ENCODE measurements at places on chromosomes 3 and 15.

- DNase-seq, result no peak
Observed at GRCh38 chr3:53420831-53421230, 73.5 kb upstream of the DCP1A start.

DNA sequence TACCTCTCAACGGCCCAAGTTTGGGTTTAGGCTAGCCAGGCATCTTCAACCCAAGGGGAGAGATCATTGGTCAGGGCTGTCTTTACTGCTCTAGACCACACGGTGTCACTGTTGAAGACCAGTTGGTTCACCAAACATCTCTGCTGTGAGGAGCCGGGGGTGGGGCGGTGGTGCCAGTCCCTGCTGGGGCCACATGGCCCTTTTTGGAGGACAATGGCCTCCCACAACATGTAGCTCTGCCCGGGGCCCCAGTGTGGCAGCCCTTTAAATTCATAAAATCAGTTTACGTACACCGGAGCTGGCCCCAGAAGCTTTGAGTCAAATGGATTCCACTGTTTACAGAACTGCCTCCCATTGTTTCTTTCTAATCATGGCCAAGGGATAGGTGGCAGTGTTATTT, 19.1 kb upstream of the TM4SF18 start:
- peak; percentile 64 for DNase-seq

DNA sequence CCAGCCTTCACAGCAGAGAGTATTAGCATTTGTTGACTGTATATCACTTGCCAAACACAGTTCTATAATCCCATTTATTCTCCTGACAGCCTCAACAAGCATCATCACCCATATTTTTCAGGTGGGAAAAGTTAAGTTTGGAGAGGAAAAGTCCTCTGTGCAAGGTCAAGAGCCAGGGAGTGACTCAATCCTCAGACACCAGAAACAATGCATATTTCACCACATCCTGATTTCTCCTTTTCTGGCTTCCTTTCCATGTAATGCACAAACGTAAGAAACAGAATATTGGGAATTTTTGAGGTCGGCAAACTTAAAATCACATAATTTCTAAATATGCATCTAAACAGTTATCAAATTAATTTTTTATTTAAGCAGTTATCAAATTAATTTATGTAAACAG, 116.0 kb upstream of the GADL1 start:
- no peak for DNase-seq

DNA sequence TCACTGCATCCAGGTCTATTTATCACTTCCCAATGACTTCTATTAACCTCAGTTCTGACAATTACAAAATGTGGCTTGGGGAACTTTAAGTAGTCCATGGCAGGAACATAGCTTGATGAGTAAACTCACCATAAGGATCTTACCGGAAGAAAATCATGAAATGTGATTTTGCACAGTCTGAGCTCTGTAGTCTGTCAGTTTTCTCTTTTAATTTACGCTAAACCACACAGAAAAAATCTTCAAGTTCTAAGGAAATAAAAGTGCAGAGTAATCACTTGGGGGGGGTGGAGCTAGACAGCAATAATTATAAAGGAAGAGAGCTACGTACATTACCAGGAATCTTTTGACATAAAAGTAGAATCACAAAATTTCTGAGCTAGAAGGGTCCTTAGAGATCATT, 9.2 kb downstream of the TBC1D5 start:
- no peak for DNase-seq

- DNase-seq, result no peak
Observed at GRCh38 chr15:43107751-43108150, 1.9 kb upstream of the UBR1 start.

DNA sequence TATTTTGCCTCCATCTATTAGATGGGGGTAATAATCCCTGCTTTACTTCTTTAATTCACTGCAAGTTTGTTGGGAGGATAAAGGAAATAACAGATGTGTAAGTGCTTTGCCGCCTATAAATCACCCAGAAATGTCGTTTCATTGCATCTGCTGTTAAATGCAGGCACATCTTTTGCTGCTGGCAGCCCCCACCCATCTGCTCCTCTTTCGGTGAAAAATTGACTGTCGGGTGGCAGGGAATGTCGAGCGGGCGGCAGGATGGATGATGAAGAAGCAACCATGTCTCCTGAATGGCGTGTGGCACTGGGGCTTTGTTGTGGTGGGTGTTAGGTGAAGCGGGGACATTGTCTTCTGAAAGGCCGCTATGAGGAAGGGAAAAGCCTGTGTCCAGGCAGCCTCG, 543 bp upstream of the REC114 start:
- no peak for DNase-seq

- DNase-seq, result no peak
Observed at GRCh38 chr15:64824929-64825430, 467 bp downstream of the PIF1 start.

DNA sequence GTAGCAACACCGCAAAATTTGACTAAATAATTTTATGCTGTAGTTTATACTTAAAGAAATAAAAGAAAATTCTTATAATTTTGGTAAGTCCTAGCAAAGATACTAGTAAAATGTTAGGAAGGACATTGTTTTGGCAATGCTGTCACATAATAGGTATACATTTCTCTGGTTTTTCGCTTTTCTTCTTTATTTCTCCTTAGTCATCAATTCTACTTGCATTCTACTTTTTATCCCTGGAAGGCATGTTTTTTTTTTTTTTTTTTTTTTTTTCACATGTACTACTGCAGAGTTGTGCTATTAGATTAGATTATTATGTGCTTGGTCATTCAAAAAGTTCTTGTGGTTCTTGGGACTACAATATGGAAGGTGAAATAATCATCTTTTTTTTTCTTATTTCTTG, 1421.2 kb downstream of the SI start:
- DNase-seq, result no peak

DNA sequence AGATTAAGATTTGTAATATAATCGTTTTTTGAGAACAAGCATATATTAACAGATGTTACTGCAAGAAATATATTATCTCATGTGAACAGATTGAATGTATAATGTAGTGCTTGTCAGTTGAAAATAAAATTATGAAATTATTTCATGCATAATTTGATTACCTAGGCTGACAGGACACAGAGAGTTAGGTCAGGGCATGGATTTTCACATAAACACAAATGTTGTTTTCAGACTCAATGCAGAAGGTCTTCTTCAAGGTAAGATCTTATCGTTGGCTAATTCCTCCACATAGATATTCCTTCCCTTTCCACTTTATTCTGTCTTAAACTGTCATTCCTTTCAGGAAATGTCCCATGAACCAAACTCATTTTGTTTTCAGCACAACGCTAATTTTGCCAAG, 20.1 kb upstream of the TM4SF1 start:
- no peak for DNase-seq

DNA sequence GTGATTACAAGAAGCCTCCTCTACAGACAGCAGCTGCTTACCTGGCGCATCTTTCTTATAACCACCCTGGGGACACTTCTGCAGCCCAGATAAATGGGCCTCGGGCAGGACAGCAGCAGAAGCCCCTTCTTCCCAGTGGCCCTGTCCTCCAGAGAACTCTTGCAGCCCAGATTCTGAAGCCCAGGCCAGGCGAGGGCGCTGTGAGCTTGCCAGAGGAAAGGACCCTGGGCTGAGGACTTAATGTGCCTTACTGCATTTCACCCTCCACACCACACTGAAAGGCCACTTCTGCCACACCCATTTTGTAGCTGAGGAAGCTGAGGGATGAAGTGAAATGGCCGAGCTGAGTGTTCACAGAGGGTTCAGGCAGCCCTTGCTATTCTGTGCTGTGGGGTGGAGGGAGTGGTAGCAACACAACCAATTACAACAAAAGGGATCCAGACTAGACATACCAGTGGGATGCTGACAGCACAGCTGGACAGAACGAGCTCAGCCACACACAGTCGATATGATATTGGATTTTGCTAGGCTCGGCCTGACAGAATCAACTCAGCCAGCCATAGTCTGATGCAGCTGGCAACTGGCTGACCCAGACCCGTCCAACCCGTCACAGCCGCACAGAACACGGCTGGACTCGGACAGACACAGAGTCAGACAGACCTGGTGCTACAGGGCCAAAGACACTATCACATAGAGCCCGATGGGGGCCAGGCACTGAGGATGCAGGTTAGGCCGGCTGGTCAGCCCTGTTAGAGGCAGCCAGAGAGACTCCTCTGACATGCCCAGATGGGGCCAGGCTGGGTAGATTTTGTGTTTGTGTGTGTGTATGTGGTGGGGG, 7.3 kb downstream of the ACOX2 start:
- DNase-seq, result no peak

DNA sequence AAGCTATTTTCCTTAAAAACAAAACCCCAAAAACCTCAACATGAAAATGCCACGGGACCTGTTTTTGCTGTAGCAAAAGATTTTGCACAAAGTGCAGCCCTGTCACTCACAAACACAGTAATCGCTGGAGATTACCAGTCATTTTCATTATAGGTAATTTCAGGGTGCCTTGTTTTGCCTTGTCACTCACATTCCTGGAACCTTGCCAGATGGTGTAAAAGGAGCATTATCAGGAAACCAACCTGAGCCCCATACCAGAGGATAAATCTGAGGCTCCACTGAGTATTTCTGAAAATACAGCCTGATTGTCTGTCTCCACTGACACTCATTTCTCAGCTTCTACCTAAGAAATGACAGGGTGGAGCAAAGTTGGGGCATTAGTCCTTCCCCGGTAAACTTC, 791.3 kb upstream of the LMCD1 start:
- no peak for DNase-seq

GRCh38 chr15:56804938-56805337, 71.6 kb upstream of the ZNF280D start:
- DNase-seq, result no peak

GRCh38 chr3:32564195-32564594, 6.5 kb downstream of the DYNC1LI1 start:
- no peak for DNase-seq

DNA sequence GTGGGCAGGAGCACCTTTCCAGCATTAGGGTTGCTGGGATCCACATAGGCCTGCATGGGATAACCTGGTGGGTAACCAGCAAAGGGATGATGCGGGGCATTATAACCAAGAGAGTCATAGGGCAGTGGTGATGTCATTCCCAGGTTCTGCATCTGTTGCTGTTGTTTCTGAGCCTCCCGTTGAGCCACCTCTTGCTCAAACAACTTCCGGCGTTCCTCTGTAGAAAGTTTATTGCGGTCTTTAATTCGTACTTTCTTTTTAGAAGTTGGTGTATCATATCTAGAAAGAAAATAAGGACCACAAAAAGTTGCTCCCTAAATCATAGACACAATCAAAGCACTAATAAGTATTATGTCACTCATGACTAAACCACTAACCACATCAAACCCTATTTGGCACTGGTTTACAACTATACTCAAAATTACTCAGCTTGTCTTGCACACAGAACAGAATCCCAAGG, 77.8 kb downstream of the NBEAL2 start:
- DNase-seq, result no peak

DNA sequence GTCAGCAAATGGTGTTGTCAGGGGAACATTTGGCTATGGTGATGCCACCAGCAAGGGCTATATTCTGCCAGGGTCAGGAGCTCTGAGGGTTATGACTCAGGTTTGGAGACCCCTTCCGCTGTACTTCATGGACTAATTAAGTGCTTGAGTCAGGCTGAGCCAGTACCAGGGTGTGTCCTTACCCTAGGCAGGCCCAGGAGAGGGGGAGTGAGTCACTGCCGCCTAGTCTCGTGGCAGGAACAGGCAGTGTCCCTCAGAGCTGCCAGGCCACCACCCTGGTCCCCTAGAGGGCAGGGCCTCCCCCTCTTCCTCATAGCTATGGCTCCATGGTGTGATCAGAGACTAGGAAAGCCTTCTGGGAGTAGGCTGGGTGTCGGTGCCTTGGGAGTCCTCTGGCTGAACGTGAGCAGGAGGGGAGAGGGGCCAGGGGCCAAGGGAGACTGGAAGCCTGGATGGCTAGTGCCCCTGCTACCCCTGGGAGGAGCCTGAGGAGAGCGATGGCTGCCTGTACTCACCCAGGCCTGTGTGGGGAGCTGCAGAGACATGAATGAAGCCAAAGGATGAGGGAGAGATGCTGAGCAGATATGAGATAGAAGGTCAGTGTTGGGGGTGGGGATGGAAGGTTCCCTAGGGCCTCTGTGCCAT, 10.6 kb downstream of the MAPKAPK3 start:
- no peak for DNase-seq

DNA sequence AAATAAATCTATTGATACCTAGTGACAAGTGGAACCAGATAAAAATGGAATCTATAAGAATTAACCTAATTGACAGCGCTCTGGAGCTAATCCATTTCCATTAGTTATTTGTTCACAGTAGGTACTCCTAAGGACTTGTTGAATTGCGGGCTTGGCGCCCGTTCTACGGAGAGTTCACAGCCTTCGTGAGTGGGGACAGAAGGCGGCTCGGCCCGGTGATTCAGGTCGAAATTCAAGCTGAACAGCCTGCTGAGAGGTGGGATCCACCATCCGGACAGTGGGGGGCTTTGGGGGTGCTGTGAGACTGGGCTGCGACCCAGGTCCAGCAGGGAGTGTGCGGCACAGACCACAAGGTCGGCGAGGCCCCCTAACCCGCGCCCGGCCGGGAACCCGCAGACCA, 779 bp upstream of the CTNNB1 start:
- DNase-seq, result no peak

DNA sequence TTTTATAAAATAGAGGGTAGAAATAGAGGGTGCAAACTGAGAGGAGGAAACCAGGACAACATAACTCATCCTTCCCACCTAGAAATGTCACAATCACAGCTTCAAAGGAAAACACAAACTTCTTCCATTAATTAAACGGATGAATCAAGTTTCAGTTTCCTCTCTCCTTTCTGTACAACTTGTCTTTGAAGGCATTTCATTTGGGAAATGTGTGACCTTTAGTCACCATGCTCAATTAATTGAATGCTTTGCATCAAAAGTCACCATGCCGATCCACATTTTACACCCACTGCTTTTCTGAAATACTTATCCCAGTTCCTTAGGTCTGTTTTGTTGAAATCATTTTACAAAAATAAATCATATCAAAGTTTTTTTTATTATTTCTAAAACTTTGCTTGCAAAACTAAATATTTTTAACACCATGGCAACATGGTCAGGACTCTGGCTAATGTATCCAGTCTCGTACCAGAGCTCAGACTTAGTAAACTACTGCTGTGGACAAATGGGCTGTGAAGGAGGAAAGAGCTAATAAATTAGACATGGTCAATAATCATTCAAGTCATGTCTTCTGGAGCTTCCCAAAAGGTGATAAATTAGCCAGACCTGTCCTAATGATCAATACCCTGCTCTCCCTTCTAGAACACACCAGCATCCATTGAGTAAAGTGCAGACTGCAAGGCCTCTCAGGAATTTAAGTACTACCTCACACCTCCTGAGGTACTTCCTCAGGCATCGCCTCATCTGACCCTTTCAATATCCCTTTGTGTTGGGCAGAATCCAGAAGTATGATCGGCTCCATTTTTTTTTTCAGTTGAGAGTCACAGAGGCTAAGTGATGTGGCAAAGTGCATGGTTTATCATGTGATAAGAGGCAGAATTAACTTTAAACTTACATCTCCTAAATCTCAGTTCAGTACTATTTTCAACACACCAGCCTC, 161.3 kb downstream of the GREM1 start:
- DNase-seq, result no peak

GRCh38 chr3:98008855-98009254, 26.3 kb downstream of the GABRR3 start:
- no peak for DNase-seq

DNA sequence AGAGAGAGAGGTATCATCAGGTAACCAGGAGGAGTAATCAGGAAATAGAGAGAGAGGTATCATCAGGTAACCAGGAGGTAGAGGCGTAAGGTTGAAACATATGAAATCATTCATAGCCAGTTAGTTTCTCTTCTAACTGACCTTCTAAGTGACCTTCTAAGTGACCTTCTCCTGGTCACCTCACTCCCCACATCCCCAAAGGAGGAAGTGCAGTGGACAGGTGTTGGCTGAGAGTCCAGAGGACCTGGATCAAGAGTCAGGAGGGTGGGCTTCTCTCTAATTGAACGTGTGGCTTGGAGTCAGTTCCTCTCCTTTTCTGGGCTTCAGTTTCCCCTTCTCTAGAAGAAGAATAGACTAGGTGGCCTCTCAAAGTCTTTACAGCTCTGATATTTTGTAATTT, 121.3 kb upstream of the DLG1 start:
- no peak for DNase-seq
